Spinal cord (tissue), 10 donors: ENCODE measurements at places on chromosomes 12 and 14. TPM values are rescaled to one million over a fixed set of nuclear protein-coding genes. Genes with fewer than 3 reads are reported as not detected.

DNA sequence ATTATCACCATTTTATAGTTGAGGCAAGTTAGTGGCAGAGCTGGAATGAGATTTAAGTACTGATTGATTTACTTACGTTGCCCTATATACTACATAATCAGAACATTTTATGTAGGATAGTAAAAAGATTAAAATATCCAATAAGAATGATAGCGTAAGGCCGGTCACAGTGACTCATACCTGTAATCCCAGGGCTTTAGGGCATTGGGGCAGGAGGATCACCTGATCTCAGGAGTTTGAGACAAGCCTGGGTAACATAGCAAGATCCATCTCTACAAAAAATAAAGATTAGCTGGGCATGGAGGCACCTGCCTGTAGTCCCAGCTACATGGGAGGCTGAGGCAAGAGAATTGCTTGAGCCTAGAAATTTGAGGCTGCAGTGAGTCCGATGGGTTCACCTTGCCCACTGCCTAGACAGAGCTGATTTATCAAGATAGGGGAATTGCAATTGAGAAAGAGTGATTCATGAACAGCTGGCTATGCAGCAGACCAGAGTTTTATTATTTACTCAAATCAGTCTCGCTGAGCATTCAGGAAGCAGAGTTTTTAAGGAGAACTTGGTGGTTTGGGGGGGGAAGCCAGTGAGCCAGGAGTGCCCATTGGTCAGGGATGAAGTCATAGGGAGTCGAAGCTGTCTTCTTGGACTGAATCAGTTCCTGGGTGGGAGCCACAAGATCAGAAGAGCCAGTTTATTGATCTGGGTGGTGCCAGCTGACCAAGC, 24.7 kb upstream of the SGPP1 start:
- no peak for DNase-seq

GRCh38 chr12:82203086-82203485, 155.1 kb downstream of the CCDC59 start:
- DNase-seq = no peak

GRCh38 chr14:104268295-104268694, 129.9 kb downstream of the KIF26A start:
- no peak for DNase-seq

- DNase-seq = no peak
Observed at GRCh38 chr12:6792522-6793201, 3.3 kb downstream of the CD4 start.

DNA sequence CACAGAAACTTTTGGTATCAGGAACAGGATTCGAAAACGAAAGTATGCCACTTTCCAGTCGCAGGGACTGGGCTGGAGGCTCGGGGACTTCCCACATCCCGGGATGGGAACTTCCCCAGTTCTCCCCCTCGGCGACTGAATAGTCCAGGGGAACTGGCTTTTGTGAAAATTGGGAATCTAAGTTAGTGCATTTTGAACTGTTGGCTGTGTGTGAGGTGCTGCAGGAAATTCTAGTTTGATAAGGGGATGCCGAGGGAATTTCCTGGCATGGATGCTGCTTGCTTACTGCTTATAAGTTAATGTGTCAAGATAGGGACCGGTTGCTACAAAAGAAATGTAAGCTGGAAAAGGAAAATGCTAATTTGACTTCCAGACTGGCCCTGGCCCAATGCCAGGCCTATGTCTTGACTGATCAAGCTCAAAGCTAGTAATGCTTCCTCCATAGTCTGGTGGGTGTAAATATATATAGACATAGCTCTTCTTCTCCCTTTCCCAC, 73.4 kb upstream of the EIF5 start:
- DNase-seq = peak; percentile 49

Gene SOX5
- total RNA-seq = 47.9 TPM

GRCh38 chr12:3820122-3820521, 53.1 kb downstream of the PARP11 start:
- no peak for DNase-seq

DNA sequence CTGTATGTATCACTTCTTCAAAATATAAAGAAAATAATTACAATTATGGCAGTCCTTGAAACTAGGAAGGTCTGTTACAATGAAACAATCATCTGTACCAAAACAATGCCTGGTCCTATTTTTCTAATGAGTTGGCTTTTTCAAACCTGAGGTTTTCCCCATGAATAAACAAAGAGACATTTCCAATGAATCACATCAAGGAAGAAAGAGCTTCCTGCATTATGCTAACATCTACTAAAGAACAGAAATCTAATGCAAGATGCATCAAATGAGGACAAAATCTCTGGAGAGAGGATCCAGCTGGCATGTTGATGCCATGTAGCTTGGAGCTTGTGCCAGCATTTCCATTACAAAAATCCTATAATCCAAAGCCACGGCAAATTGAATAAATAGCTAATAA, 29.3 kb downstream of the NIN start:
- DNase-seq = no peak

- DNase-seq = no peak
Observed at GRCh38 chr12:108666401-108666881, 32.7 kb upstream of the SELPLG start.

Gene AP5M1
- 42.9 TPM for total RNA-seq

DNA sequence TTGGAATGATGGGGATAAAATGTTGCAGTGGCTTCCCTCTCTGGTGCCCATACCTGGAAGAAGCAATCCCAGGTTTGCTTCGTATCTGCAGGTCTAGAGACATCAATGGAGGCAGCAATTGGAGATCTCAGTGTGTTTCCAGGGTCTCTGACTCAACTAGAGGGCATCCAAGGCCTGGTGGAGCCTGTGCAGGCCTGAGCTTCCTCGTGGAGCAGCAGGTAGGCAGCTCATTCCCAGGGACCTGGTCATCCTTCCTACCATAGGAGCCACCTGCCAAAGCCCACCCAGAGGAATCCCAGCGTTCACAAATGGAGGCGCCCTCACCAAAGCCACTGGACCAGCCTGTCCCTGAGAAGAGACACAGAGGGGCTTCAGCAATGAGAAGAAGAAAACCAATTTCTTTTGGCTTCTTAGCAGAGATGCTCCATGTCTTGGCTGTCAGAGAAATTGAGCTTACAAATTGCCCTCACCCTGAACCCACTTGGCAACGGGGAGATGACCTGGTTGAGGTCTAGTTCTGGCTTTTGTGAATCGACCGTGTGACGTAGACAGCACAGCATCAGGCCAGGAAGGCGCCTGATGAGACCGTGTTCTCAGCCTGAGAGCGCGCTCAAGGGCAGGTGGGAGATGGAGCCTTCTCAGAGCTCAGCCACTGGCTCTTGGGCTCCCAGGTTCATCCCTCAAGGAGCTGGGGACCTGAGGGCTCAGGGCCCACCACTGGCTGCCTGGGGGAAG, 283.6 kb downstream of the DPF3 start:
- DNase-seq = no peak

GRCh38 chr12:47604221-47604873, 101.5 kb downstream of the RPAP3 start:
- no peak for DNase-seq

DNA sequence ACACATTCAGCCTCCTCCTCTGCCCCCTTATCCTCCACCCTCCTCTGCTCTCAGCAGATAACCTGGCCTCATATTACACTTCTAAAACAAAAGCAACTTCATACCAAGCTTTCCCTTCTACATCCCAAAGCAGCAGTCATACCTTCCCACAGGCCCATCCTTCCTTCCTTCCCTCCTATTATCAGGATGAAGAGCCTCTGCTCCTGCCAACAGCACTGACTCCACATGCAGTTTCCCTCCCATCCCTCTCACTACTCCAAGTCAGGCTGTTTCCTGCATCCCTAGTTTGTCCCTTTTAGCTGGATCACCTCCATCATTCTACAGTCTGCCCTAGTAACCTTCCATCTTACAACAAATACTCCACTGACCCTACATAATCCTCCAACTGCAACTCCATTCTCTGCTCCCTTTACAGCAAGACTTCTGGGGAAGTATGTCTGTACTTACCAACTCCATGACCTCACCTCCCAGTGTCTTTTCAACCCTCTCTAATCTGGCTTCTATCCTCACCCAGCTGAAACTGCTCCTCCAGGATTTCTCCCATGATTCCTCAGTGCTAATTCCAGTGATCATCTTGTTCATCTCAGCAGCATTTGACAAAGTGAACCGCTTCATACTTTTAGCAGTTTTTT, 4.9 kb upstream of the YEATS4 start:
- no peak for DNase-seq

Gene ETFBKMT
- total RNA-seq = 3.8 TPM

GRCh38 chr14:80278293-80279023, 67.2 kb upstream of the DIO2 start:
- no peak for DNase-seq

DNA sequence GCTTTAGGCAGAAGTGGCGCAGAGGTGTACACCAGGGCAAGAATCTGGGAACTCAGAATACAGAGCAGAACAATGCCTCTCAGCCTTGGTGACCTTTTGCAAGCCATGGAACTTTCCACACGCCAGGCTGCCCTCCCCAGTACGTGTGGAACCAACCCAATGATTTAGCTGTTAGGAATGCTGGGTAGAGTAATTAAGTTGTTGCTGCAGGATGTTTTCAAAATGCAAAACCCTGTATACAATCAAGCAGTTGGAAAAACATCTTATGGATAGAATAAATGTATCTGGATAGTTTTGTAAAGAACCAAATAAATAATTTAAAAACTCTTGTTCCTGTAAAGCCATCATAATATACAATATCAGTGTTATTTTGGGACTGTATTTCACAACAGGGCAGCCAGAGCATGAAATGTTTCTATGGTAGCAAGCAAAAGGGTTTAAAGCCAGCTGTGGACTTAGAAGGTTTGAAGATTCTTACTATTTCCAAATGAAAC, 19.4 kb downstream of the PPP1R36 start:
- DNase-seq = no peak

Gene PAX9
- total RNA-seq = 0.79 TPM

GRCh38 chr12:120453977-120454376, 7.7 kb downstream of the GATC start:
- DNase-seq = no peak

DNA sequence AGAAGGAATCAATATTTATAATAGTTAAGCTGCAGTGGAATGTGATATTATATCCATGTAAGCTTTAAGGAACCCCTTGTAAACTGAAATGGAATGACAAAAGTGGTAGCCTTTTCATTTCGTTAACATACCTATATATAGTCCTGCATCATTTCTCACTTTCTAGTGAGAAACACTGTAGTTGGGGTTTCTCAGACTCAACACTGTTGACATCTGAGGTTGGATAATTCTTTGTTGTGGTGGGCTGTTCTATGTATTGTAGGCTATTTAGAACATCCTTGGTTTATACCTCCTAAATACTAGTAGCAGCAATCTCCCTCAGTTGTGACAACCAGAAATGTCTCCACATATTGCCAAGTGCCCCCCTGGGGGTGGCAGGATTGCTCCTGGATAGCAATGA, 79.1 kb downstream of the RAD52 start:
- DNase-seq = no peak

DNA sequence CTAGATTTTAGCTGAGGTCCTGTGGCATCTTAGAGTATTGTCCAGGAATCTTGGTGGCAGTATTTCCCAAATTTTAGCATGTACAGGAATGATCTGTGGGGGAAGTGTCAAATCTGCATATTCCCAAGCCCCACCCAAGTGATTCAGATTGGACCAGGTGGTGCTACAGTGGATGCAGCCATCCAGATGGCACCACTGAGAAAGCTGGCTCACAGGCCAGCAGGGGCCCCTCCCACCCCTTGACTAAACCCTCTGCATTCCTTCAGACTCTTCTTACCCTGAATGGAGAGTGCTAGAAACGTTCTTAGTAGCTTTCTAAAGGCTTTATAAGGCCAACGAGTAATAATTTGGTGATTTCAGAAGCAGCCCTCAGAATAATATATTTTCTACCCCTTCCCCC, 255.2 kb downstream of the NRXN3 start:
- no peak for DNase-seq

- DNase-seq = no peak
Observed at GRCh38 chr12:108591267-108591980, 6.5 kb downstream of the TMEM119 start.

DNA sequence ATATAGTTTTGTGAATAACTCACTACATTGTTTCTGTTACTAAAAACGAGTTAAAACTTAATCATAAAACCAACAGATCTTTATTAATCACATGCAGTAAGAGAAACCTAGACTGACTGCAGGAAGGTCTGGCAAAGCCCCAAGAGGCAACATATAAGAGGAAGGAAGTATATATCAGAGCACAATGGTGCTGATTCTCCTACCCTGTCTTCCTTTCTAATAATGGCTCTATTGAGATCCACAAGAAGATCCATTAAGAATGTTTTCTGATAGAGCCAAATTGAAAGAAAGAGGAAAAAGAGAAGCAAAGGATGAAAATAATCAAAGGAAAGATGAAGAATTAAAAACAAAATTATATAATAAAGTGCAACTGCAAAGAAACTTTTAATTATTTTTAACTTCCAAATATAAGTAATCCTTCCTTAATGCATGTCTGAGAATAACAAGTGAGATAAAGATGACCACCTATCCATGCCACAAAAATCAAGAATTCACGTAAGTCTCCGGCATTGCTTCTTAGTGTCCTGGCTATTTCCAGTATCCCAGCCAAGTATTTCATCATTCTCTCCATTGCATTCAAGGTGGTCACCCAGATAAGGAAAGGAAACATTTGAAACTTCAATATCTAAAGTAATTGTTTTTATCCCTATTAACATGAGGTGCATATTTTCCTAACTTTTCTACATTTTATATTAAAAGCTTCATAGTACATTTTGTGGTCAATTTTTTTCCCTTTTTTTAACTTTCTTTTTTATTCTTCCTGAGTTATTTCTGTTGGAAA, 62.2 kb downstream of the SOX5 start:
- DNase-seq = no peak

DNA sequence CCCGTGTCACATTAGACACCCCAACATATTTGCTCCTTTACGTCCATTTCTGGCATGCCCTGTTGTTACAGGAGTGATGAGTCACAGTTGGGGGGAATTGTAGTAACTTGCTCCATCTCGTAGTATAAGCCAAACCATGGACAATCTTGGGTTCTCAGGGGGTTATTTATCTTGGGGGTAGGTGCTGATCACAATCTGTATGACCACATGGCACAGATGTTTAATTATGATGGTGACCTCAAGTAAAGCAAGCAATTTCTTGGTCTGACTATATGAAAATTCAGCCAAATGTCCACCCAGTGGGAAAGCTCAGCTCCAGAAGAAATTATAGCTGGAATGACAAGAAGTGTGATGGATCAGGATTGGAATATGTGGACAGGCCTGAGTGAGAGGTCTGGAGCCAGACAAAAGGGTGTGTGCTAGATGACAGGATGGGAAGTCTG, 32.1 kb upstream of the STON2 start:
- DNase-seq = no peak

Gene HIF1A
- total RNA-seq = 167 TPM

DNA sequence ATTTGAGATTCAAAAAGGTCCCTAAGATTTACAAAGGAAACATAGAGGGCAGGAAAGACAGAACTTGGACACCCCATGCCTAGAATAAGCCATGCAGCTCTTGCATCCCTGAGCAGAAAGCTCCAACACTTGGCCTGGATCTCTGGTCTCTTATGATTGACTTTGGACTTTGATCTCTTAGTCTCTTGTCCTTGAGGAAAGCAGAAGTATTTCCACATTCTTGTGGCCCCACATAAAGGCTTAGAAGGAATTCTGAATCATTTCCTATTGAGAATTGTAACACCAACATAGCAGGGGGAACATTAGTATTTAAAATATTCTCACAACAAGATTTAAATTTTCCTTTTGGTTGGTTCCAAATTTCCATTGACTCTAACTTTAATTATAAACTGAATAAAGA, 283.7 kb upstream of the PRKD1 start:
- no peak for DNase-seq

GRCh38 chr12:53255996-53256395, 12.1 kb upstream of the ESPL1 start:
- no peak for DNase-seq
